Muscle of leg (tissue), 16 donors: ENCODE measurements at places on chromosomes 4 and X. TPM values are rescaled to one million over a fixed set of nuclear protein-coding genes. Genes with fewer than 3 reads are reported as not detected.

The LRIT3 gene
- 0.09 TPM for total RNA-seq

The MYOZ2 gene
- 188 TPM for total RNA-seq

The CLGN gene
- 1.6 TPM for total RNA-seq

The ZC4H2 gene
- total RNA-seq: 14.4 TPM

The FATE1 gene
- 1.2 TPM for total RNA-seq
